ENCODE measurements at places on chromosomes 1 and 21.

DNA sequence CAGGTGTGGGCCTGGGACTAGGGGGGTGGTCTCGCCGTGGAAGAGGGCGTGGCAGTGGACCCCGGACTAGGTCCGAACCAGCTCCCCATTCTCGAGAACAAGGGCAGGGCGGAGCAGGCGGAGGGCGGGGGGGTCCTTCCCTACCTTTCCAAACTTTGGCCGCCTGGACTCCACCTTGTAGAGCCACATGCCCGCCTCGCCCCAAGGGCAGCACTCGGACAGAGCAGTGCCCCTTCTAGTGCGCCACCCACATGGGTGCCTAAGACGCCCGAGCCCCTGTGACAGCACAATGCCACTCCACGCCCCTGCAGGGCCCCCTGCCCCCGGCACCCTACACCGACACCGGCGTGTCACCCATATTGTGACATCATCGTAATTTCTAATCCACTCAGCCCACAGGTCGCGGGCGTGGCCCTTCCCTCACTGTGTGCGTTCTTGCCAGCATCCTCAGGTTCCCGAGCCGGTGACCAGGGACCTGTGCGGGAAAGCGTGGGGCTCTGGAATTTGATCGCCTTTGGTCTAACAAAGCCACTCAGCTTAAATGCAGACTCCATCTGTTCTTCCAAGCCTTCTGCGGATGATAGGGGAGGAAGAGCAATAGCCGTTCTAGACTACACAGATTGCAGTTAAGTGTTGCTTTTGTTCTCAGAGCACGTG lies 553 bp upstream of the STMN1 start:
- no peak for DNase-seq

- DNase-seq = no peak
Observed at GRCh38 chr1:65359888-65360287, 50.5 kb downstream of the DNAJC6 start.

DNA sequence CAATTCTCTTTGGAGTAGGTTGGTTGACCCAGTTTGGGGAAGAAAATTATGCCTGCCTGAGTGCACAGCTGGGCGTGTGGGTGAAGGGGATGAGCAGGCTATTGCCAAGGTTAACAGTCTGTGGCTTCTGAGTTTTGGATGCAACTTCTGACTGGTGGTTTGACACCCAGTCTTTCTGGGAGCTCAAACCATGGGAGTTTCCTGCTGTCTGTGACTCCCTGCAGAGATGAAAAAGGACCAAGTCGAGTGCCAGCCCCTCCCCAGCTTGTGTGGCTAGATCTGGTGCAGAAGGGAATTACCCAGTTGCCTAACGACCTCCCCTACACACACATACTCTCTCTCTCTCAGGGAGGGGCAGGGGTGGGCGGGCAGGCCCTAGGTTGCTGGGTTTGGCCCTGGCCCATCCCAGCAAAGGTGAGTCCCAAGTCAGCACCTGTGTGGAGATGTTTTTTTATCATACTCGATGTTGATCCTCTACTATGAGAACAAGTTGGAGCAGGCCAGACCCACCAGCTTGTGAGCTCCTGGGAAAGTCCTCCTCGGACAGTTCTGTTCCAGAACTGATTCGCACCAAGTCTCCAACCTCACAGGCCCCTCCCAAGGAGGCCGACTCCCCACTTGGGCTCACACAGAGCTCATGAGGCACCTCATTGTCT lies 28.2 kb downstream of the PKP1 start:
- DNase-seq = peak; percentile 14

- DNase-seq = no peak
Observed at GRCh38 chr21:44931501-44932407, 8.1 kb upstream of the SLX9 start.

- peak; percentile 58 for DNase-seq
Observed at GRCh38 chr1:75791022-75791421, 5.0 kb downstream of the RABGGTB start.

DNA sequence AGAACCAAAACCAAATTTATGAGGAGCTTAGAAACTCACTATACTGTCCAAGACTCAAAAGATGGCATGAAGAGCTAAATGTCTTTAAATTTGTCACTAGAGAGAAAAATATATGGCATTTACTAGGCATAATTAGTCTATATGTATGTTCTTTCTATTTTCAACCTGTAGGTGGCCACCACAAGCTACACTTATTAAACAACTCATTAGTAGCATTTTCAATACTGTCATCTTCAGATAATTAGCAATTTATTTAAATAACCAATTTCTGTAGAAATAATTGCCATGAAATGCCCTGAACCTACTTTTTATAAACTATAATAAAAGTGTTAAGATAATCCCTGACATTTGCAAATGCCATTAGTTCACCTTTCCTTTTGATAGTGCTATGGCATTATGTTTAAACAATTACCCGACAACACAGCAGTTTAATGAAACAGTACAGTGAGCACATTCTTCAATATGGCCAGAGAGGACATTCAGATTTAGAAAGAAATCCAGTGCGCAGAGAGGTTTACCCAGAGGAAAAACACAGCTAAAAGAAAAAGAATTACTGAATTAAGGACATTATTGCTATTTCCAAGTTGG lies 522.5 kb downstream of the PTBP2 start:
- DNase-seq = peak; percentile 4

- DNase-seq = peak; percentile 52
Observed at GRCh38 chr1:21165646-21166045, 11.1 kb downstream of the EIF4G3 start.

DNA sequence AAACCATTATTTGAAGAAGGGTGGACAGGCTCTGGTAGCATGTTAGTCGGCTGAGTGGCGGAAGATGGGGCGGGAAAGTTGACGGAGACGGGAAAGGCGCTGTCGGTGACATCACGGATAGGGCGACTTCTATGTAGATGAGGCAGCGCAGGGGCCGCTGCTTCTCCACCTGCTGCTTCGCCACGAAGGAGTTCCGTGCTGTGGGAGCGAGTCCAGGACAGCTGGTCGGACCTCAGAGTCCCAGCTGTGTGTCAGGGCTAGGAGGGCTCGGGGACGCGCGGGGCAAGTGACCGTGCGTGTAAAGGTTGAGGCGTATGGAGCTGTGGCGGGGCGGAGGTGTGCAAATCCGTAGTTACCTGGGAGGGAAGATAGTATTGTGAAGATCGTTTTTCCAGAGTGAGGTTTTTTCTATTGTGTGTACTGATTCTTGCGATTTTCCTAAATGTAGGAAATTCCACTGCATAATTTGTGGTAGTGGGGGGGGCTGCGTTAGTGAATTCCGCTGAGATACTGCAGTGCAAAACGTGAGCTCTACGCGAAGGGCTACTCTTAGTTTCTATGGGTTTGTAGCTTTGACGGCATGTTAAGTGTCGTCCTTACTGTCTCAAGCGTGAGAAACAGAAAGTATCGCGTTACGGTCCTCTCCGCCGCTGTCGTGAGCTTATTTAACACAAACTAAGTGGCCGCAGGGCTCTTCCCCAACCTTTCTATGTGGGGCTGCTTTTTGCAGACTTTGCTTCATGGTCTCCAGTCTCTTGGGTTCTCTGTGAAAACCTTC lies 111.2 kb upstream of the NBPF11 start:
- DNase-seq = peak; percentile 40

DNA sequence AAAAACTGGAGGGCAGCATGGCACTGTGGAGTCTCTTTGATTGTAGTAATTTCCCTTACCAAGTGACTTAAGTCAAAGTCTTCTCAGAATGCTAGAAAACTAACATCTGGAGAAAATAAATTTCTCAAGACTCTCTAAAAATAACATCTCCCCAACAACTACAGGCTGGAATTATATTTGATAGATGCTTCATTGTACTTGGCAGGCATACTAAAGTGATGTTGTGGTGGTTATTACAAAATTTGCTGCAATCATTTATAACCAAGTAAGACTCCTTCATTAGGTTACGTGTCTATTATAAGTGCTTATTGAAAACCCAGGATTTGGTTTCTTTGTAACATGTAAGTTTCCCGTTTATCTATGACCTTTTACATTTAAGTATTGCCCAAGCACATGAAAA lies 132.9 kb upstream of the NRIP1 start:
- DNase-seq = peak; percentile 7

- peak; percentile 96 for DNase-seq
Observed at GRCh38 chr1:218459878-218460711, 115.0 kb downstream of the TGFB2 start.

DNA sequence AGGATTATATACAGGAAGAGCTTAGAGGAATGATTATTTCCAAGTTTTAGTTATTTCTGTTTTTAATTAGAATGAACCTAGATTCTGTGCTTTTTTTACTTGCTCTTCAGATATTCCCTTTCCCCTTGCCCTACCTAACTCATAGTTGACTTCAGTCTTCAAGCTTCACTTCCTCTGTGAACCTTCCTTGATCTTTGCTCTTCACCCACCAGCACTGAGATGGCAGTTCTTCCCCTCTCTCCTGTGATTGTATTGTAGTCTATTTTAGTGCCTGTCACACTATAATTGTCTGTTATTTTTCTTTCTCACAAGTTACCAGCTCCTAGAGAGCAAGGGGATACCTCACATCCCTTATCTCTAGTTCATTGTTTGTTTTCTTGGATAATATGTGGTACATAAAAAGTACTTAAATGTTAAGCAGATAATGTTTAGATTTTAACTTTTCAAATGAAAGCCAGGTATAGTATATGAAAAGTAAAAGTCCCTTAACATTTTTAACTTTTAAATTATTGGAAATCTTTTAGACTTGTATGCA lies 33.2 kb downstream of the KCTD3 start:
- DNase-seq = no peak

DNA sequence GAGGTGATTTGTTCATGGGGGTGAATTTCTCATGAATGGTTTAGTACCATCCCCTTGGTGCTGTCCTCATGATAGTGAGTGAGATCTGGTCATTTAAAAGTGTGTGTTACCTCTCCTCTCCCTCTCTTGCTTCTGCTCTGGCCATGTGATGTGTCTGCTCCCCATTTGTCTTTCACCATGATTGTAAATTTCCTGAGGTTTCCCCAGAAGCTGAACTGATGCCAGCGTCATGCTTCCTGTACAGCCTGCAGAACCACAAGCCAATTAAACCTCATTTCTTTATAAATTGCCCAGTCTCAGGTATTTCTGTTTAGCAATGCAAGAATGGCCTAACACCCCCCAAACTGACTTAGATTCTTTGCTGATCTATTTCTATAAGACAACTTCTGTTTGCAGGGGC lies 249.4 kb upstream of the B3GALT2 start:
- DNase-seq = no peak

GRCh38 chr1:125119024-125119441 lies 3934.3 kb downstream of the SRGAP2C start:
- DNase-seq = no peak

DNA sequence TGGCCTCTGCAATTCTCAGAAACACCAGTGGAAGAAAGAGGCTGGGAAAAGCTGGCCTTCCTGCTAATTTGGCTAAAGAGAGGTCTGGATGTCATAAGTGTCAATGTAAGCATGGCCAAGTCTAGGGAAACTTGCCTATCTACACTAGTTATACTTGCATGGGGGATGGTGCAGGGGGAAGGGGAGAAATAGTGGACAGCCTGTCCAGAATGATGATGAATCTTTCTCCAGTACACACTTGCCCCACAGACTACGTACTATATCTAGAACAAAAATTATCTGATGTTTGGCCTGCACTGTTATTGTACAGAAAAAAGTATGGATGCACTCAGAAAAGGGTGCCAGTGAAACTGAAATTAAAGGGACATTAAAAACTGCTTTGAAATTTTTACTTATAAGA lies 114.5 kb downstream of the SLC25A24 start:
- DNase-seq = no peak

DNA sequence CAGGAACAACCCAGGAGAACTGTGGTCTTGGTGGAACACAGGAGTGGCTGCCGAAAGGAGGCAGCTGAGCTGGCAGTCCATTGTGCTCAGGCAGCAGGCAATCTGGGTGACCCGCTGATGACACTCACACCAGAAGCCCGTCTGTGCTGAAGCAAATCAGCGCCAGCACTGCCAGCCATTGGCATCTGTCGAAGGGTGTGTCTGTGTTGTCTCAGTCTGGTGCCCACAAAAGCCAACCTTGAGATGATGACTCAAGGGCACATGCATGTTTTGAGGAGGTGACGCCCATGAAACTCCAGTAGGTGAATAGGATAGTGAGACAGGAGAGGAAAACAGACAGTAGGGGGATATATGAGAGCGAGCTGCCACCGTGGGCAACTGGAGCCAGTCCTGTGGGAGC lies 167.3 kb downstream of the KAZN start:
- no peak for DNase-seq

DNA sequence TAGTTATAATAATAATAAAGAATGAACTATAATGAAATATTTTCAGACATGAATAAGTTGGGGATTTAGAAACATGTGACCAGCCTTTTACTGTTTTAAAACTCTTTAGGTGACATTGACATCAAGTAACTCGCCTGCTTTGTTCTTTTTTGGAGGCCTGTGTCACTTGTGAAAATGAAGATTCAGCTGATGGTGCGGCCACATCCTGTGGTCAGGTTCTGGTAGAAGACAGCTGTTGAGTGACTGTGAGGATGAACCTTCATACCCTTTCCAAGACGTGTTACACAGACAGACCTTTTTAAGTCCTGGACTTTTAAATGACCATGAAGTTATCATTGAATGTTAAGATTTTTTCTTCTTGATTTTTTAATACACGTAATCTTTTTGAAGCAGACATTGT lies 10.3 kb downstream of the UTS2 start:
- peak; percentile 51 for DNase-seq

DNA sequence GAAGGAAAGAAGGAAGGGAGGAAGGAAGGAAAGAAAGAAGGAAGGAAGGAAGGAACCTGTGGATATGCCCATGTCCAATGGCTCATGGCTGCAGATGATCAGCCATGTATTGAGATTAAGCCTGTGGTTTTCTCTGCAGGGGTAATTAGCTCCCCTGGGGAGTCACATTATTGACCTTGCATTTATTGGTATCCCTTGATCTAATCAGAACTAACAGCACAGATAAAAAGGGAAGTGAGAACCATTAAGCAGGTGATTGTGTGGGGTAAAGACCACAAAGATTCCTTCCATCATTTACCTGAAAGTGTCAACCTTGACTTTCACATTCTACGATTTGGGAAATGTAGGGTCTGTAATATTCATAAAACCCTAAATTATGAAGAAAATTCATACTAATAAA lies 390.7 kb downstream of the BRINP2 start:
- DNase-seq = no peak

DNA sequence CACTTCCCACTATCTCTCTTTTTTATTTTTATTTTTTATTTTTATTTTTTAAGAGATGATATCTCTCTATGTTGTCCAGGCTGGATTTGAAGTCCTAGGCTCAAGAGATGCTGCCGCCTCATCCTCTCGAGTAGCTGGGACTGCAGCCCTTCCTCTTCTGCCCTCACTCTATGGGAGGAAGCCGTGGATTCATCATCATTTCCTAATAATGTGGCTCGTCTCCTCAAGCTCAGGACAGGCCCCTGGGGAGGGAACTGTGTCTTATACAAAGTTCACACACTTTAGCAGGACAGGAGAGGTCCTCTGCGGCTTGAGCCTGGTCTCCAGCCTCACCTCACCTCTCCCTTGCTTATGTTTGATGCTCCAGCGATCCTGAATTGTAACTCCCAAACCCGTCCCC lies 16.5 kb upstream of the IFFO2 start:
- no peak for DNase-seq

GRCh38 chr1:106360252-106360651 lies 696.2 kb upstream of the PRMT6 start:
- DNase-seq = no peak

DNA sequence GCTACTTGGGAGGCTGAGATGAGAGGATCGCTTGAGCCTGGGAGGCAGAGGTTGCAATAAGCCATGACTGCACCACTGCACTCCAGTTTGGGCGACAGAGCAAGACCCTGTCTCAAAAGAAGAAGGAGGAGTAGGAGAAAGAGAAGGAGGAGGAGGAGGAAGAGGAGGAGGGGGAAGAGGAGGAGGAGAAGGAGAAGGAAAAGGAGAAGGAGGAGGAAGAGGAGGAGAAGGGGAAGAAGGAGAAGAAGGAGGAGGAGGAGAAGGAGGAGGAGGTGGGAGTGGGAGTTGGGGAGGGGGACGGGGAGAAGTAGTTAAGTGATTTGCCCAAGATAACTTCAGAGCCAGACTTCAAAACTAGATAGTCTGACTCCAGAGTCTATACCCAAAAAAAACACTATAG lies 55.5 kb upstream of the FOXD3 start:
- no peak for DNase-seq

Measured in LHCN-M2 (cell line).